ENCODE measurements at places on chromosomes 2 and 18. TPM values are rescaled to one million over a fixed set of nuclear protein-coding genes. Genes with fewer than 3 reads are reported as not detected.

GRCh38 chr18:38648179-38648578 is 1082.6 kb upstream of the CELF4 start:
- DNase-seq, result no peak

Gene CLIP4
- 46.0 TPM for total RNA-seq

Gene HAAO
- total RNA-seq, result 9.4 TPM

DNA sequence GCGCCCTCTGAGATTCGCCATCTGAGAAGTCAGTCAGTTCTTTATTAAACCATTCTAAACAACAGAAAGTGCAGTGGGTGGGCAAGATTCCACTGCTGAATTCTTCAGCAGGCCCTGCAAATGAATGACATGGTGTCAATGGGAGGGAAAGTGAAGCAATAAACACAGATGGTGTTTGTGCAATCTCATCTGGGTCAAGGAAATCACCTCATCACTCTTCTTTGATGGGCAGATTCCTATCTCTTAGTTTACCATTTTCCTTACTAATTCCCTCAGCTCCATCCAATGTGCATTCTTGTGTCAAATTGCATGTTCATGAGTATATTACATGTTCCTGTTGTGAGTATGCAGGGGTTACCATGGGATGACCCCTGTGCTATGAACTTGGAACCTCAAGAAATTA is 100.7 kb upstream of the CYP1B1 start:
- peak; percentile 34 for DNase-seq

Gene C1GALT1C1L
- total RNA-seq, result not detected

DNA sequence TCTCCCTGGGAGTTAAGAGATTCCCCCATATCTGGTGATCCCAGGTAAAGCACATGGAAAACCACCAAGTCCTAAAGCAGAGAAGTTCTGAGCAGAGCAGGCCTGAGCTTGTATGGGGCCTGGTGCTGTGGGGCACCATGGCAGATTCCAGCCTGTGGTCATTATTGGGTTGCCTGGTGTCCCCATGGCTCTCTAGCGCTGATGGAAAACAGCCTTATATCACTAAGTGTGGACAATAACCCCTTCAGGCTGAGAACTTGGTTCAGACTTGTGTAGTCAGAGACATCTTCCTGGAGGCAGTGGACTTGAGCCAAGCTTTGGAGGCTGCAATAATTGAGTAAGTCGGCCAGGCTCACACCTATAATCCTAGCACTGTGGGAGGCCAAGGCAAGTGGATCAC is 96.8 kb downstream of the MCFD2 start:
- no peak for DNase-seq

DNA sequence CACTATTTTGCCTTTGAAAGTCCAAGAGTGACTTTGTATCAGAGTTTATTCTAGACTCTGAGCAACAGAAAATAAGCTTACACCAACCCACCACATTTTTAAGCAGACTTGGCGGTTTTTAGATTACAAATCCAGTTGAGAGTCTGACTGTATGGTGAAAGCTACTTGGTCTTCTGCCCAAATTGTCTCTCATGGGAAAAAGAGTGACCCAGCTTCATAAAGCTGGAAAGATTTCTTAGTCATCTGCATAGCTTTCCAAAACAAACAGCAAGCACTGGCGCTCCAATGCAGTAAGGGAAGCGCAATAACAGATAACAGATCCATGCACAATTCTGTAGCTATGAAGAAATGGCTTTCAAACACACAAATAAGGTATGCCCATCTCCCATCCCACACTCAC is 7.1 kb downstream of the DSG1 start:
- DNase-seq, result no peak

DNA sequence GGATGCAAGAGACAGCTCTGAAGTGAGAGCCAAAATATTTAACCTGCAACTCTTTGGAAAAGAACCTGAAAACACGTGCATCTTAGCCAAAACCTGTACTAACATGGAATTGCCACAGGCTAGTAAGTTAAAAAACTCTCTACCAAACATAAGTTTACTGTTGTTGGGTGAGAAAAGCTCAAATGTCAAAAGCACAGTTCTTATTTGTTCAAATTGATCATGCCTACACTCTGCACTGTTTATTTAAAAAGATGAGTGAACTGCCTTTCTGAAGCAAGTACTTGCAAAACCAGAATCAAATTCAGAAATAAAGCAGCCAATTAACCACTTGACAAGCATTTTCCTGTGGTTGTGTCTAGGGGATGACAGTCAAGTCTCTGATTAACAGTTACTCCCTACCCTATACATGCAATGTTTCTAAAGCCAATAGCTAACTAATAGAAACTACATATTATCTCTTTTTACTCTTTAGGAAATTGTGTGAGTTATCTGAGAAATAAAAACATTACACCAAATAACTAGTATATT is 5.6 kb downstream of the IKZF2 start:
- DNase-seq, result no peak

DNA sequence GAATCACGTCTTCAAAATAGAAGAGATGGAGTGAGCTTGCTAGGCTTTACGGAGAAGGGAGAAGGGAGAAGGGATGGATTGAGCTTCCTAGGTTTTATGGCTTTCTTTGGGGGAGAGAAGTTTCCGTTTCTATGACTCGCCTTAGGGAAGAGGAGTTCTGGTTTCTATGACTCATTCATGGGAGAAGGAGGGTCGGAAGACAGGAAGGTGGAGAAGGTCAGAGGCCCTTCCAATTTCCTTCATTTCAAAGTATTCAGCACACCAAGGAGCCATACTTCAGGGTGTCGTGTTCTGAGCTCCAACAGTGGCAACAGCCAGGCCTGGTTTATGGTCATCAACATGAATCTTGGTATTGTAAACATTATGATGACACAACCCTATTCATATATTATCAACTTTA is 284.7 kb upstream of the VWC2L start:
- no peak for DNase-seq

DNA sequence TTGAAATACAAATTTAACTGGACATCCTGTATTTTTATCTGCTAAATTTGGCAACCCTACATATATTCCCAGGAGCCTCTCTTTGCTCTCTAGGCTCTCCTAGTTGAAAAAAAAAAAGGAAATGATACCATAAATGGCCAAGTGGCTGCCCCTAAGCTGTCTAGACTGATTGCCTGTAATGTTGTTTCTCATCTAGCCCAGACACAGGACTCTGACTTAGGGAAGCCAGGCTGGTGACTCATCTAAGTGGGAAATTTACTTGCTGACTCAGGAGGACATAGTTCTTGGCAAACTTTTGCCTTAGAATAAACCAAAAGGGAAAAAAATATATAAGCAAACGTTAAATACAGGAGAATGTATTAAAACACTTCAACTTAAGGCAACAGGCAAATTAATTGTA is 14.6 kb upstream of the ITGAV start:
- no peak for DNase-seq

- no peak for DNase-seq
Observed at GRCh38 chr2:215532844-215533243, 97.0 kb upstream of the FN1 start.

DNA sequence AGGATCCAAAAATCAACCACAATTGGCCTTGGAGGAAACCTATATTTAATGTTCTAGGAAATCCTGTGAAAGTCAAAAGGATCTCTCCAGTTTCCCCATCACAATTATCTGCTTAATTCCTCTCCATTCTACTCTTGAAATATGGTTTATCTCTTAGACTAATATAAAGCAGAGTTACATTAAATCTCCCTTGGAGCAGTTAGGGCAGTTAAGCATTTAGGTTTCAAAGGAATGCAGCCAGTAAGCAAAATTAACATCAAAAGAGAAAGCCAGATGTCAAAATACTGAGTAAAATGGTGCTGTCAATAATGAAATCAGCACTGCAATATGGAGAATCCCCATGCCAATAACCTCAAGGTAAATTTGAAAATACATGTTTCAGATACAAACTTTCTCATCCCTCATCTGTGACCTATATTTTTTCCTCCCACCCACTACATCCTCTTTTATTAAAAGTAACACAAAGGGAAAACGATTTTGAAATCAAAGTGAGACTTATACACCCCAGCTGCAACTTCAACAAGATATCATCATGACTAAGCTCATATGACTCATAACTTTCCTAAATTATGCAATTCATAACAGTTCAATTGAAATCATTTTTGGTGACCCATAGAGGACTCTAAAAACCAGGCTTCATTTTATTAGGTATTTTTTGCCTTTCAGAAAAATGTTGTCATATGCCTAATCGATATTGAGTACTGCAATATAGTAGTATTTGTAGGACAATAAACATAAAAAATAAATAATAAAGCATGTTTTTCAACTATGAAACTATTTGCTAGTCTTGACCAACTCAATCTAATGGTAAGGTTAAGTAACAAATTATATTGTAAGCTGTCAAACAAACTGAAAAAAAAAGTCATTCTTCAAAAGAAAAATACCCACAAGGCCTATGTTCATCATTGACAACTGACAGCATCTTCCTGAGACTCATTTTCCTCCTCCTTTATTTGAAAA is 3.1 kb downstream of the ADAM17 start:
- no peak for DNase-seq

GRCh38 chr2:240505910-240506309 is 51.9 kb downstream of the ANKMY1 start:
- DNase-seq, result no peak

- no peak for DNase-seq
Observed at GRCh38 chr2:134705861-134706586, 12.8 kb downstream of the TMEM163 start.

DNA sequence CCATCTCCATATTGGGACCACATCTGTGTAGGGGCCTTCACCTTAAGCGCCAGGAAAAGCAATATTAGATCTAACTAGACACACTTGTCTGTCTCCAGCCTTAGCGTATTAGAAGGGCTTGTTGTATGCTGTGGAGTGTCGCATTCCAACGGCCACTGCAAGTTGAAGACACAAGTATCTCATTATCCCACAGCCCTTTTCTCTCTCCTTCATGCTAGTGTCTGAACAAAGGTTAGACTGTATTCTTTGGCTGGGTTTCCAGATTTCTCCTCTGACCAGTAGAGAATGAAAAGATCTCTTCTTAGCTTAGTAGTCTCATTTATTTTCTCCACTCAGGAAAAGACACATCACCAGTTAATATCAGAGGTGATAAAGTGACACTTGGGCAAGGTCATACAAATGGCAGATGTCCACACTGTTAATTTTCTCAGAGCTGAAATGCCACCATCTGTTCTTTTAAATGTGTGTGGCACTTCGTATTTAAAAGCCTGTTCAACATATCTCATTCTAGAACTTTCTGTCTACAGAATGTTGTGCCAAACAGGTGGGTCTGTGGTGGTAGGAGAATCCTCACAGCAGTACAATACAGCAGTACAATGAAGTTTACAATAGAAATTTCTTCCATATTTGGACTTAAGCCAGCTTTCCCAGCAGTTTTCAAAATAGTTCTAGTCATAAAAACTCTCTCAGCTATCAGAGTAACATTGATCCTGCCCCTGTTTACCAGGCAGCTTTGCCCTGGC is 94.0 kb upstream of the ITGA6 start:
- DNase-seq, result no peak

Gene CAPN14
- 0.20 TPM for total RNA-seq

DNA sequence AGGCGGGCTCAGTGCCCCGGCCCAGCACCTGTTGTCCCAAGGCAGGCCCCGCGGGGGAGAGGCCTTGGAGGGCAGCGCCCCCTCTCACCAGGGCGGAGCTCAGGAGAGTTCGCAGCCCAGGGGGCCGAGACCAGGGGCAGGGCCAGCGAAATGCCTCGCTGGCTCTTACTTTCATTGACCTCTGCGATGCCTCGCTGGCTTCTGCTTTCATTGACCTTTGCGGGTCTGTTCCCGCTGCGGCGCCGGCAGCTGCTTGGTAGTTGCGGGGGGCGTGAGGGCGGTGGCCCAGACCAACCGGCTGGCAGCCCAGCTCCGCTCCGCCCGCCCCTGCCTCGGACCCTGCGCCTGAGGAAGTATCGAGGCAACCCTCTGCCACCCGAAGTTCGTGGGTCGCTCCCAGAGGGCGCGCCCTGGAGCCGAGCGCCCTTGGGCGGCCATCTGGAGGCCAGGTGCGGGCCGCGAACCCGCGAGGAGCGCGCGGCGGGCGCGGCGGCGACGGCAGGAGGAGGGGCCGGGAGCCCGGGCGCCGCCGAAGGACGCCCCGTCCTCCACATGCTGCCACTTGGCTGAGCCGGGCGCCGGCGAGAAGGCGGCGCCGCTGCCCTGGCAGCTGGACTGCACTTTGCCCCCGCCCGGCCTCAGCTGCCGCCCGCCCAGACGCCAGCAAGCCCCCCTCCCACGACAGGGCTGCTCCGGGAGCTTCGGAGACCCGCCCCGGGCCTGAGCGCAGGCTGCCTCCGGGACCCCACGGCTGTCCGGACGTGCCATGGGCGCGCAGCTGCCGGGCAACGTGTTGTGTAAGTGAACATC is 118.0 kb upstream of the MSTN start:
- peak; percentile 66 for DNase-seq

DNA sequence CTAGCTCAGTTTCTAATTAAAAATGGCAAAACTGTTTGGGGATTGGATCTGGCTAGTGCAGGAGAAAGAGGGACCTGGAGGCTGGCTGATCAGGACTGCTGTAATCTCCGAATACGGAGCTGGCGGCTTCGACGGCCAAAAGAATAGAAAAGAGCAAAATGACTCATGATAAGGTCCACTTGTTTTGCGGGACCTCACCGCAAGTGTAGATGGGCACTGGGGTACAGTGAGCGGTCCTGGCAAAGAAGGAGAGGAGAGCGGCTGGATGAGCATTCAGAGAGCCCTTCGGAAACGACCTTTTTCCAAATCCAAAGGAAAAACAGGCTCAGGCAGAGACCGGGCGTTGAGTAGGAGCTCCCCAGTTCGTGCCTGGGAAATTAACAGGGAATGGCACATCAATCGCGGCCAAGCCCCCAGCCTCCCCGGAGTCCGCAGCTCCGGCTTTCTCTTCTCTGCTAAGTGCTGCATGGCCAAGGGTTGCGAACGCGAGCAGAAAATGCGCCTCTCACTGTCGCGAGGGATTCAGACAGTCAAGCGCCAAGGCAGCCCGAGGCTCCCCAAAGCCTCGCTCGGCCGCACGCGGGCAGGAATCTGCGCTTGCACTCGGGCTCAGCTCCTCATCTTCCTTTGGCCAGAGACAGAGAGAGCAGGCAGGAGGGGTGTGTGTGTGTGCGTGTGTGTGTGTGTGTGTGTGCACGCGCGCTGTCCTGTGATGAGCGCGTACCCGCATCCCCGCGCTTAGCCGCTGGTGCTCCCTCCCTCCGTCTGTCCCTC is 1.8 kb downstream of the DCC start:
- DNase-seq, result no peak

Gene COL5A2
- total RNA-seq, result 34.6 TPM

Gene GAL3ST2
- total RNA-seq, result 2.1 TPM

Gene TCF23
- not detected for total RNA-seq

- peak; percentile 22 for DNase-seq
Observed at GRCh38 chr18:26621161-26622026, 73.0 kb upstream of the KCTD1 start.

- no peak for DNase-seq
Observed at GRCh38 chr2:160376576-160376975, 117.0 kb downstream of the RBMS1 start.

- no peak for DNase-seq
Observed at GRCh38 chr2:203649176-203649814, 57.1 kb upstream of the CD28 start.

DNA sequence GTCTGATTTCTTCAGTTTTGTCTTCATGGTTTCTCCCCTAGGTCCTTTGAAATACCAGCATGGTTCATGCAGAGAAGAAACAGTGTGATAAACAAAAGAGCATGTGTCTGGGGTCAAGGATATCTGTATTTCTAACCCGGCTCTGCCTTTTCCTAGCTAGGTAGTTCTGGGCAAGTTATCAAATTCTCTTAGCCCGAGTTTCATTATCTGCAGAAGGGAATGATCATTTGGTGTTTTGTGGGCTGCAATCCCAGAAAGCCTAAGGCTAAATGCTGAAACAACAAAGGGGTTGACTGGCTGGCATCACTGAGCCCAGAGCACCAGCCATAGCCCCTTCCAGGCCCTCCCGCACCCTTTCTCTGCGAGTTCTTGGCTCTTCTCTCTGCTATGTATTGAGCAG is 51.7 kb upstream of the DAPL1 start:
- DNase-seq, result no peak

Data from upper lobe of left lung (tissue), 6 donors.